ENCODE measurements at places on chromosomes 3 and 15.
A peak's percentile ranks its signal among the peaks of the same experiment; 100 is the strongest.

DNA sequence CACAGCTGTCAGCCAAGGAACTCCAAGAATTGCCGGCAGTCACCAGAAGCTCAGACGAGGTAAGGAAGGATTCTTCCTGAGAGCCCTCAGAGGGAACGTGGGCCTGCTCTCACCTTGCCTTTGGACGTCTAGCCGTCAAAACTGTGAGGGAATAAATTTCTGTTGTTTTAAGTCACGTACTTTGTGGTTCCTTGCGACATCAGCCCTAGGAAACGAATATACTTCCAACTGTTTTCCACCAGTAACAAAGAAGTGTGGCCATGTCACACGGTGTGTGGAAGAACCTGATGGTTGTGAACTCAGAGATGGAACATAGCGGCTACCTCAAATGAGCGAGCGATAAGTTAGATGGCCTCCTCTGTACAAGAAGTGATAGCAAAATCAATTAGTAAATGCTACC lies 41.0 kb upstream of the B3GNT5 start:
- DNase-seq, result no peak

DNA sequence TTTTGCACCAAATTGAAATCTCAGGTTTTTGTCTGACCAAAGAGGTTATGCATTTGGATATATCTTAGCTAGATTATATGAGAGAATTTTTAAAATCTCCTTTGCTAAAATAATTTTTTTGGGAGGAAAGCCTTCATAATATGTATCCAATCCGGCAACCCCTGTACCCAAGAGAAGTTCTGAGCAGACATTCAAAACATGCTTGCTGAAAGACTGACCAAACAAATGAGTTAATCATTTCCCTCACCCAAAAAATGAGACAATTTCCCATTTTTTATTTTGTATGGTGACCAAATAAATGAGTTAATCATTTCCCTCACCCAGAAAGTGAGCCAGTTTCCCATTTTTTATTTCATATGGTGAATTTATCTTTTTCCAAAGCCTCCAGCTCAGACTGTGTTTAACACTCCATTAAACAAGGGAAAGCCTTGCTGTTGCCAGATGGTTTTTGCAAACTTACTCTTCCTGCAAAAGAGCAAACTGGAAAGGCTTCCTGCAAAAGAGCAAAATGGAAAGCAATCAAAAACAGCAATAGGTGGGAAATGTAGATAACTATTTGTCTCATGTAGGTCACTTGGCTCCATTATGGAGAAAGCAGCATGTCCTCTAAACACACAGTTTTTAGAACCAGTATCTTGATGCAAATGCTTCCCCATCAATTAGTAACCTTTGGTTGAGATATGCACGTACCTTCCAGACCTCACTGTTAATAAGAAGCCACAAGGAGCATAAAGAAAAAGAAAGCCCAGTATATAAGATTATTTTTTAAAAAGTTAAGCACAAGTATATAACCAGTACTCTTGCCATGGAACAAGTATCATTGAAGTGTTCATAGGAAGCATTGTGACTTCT lies 78.4 kb upstream of the OSTN start:
- DNase-seq, result no peak

DNA sequence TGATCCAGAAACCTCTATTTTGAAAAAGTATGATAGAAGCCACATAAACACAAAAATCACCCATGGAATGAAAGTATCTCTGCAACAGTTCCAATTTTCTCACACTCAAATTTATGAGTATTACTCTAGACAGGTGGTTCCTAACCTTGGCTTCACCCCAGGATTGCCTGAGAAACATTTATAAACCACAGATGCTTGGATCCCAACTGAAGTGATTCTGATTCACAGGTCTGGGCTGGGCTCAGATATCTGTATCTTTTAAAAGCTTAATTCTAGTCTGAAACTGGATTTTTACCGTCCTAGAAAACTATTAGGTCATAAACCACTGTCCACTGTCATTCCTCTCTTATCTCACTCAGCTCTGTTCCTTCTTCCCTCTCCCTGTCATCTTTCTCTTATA lies 7.4 kb upstream of the SST start:
- no peak for DNase-seq

DNA sequence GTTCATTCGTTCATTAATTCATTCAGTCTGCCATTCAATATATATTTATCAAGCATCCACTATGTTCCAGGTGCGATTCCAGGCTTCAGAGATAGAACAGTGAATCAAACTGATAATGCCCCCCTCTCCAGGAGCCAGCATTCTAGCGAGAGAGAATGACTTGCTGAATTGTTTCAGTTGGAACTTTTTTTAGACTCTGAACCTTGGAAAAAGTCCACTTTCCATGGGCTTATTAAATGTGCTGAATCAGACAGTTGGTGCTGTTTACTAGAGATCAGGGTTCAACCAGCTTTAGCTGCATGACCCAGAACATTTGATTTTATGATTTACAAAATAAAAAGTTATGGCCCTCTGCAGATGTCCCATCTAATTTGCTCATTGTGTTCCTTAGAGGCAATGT lies 213.2 kb downstream of the THSD4 start:
- DNase-seq, result no peak

DNA sequence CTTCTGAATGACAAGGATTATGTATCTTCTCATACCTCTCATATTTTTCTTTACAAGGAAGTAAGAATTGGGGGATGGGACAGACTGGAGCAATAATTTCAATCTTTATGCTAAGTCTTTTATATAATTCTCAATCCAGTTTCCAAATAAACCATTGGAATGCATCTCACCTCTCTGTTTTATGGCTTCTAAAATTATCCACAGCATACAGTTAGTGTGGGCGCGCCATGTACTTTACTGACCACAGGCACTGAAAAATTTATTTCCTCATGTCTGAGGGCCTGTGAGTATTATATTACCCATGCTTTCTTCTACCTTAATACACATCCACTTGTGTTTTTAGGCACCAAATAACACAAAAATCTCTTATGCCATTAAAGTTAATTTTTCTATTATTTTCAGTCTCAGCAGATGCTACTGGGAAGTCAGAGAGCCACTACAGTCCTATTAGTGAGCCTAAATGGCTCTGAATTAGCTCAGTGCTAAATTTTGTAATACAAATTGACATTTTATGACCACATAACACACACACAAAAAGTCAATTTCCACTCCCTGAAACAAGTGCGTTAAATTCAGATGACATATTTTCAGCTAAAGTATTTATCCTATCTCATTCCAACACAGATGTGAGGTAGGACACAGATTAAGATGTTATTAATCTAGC lies 39.3 kb downstream of the SLITRK3 start:
- no peak for DNase-seq

DNA sequence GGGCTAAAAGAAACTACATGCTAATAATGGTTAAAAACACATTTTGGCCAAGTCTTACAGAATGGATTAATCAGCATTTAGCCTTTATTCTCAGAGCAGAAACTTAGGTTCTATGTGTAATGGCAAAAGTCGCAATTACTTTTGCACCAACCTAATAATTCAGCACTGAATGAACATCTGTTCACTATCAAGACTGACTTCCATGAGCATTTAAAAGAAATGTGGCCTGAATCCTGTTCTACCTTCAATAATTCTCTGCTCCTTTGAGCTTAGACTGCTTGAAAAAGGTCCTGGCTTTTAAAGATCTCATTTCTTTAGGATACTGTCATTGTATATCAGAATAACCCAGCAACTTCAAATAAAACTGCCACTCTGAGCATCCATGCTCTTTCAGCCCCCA lies 145.9 kb downstream of the PDZRN3 start:
- no peak for DNase-seq

GRCh38 chr3:59502806-59503205 lies 453.0 kb upstream of the CFAP20DC start:
- no peak for DNase-seq

DNA sequence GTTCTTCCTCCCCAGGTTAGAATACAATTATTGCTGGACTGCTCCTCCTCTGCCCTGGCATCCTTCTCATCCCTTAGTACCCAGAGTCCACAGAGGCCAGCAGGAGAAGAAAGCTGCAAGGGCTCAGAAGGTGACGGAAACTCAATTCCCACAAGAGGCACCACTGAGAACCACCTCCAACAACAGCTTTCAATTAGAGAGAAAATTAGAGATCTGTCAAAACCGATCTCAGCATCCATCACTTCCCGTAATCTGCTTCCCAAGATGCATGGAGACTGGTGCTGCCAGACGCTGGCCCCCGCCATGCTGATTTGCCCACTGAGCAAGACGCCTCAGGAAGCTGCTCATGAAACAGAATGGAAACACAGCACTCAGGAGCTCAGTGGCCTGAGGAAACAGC lies 135.0 kb upstream of the PRICKLE2 start:
- DNase-seq, result no peak

DNA sequence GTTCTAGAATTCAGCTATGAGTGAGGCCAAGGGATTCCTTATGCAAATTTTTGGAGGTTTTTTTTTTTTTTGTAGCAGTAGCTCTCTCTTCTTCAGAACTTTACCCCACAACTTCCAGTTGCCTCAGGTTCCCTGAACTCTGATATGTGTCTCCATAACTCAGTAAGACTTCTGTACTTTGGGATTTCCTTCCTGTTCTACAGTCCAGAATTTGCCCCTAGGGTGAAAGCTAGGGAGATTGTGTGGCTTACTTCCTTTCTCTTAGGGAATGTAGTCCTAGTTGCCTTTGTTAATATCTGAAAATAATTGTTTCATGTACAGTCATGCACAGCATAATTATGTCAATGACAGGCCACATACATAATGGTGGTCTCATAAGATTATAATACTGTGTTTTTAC lies 30.8 kb downstream of the LRRC28 start:
- DNase-seq, result no peak

DNA sequence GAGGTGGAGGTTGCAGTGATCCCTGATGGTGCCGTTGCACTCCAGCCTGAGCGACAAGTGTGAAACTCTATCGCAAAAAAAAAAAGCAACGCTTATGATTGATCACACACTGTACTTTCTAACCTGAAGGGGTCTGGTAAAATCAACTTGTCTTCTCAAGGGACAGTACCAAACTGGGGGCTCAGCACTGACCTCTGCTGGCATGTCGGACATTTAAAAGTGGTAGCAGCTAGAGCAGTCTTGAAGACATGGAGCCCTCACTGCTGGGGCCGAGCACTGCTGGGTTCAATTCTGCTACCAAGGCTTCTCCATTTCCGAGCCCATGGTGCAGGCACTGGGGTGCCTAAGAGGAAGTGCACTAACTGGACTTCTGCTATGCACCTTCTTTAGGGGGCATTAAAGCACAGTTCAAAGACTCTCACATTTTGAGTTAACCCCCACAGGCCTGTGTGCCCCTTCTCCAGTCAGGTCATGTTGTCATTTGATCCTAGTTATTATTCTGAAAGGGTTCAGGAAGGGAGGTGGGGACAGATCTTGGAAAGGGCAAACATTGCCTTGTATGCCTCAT lies 26.4 kb upstream of the LAMP3 start:
- no peak for DNase-seq

- no peak for DNase-seq
Measured at GRCh38 chr3:134709076-134709475, 58.3 kb upstream of the KY start.

- DNase-seq, result no peak
Measured at GRCh38 chr3:102466001-102466400, 31.2 kb downstream of the ZPLD1 start.

DNA sequence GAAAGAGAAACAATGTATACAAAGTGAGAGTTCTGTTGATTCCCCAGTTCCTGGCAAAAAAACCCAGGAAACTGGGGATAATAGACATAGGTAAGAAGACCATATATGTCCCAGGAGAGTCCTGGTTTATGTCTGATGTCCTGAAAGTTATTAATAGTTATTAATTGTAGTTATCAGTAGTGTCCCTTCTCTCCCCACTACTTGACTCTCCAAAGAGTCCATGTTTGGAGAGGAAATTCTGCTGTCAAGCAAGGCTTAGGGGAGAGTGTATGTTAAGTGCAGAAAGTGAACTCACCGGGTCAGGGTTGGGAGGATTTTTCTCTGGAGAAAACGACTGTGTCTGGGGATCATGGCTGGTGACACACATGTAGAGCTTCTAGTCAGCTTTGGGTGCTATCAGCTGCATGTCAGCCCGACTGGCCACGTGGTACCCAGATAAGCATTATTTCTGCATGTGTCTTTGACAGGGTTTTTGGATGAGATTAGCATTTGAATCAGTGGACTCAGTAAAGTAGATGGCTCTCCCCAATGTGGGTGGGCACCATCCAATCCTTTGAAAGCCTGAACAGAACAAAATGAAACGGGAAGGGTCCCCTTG lies 80.4 kb downstream of the CACNA2D3 start:
- DNase-seq, result no peak

- DNase-seq, result peak; percentile 23
Measured at GRCh38 chr3:105868431-105868741, 426 bp downstream of the CBLB start.

DNA sequence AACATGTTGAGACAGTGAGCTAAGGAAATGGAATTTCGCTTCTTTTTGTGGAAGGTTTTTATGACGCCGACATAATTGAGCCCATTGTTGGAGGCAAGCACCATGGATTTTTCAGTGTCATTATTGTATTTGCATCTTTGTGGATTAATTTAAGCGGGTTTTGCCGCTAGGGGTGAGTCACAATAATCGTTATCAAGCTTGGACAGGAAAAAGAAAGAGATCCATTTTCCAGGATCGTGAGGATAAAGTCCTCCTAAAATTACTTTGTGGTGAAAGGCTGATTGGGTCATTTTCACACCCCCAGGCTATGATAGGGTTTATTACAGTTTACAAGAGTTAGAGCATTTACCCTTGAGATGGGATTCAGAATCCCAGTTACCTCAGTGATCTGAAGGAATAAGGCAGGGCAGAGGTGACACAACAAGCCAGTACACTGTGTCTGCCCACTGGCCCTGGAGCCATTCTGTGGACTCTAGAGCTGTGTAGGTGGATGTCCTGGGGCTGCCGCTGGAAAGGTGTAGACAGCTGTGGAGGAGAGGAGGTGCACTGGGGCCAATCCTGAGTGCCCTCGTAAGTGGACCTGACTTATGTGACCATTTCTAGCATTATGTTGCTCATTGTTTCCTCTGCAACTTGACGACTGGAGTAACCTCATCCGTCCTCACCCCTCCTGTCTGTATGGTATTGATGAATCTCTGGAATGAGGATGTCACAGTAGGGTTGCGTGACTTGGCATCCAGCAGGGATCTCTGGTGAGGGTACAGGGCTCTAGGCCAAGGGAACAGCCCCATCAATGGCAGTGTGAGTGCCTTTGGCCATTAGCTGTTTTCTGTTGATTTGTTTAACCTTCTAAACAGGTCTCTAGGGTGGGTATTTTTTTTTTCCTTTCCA lies 370.1 kb downstream of the LRTM1 start:
- DNase-seq, result no peak

GRCh38 chr3:169133178-169134161 lies 530.0 kb downstream of the MECOM start:
- no peak for DNase-seq

GRCh38 chr3:27719314-27720003 lies 2.7 kb downstream of the EOMES start:
- DNase-seq, result no peak

- no peak for DNase-seq
Measured at GRCh38 chr15:83178869-83179325, 28.7 kb downstream of the HDGFL3 start.

DNA sequence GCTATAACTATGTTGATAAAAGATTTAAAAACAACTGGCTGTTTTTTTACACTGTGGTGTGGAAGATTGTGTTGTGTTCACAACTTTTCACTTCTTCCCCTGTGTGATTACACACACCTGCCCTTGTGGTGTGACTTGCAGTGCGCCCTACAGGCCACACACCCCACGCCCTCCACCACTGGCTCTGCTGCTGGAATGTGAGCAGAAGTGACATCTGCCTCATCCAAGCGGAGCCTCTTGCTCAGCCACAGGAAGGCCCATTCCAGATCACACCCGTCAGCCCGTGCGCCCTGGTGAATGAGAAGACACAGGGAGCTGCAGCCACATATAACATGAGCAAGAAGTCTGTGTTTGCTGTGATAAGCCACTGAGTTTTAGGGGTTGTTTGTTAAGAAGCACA lies 7.0 kb downstream of the CCR2 start:
- DNase-seq, result no peak

- no peak for DNase-seq
Measured at GRCh38 chr15:31373096-31373865, 46.6 kb downstream of the KLF13 start.
